ENCODE measurements at places on chromosomes 16 and 17.

DNA sequence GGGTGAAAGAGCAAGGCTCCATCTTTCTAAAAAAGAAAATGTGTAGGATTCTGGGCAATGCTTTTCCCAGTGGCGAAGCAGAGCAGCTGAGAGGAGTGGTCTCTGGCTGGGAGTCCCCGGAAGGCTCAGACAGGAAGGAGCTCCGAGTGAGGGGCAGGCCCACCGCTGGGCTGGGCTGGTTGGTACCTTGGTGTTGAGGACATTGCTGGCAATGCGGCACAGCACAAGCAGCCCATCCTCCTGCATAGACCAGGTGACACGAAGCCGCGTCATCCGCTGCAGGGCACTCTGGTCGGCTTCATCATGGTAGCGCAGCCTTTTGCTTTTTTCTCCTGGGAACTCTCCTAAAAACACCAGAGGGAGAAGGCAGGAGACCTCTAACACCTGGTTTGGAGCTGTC, 63.9 kb downstream of the GTF3C1 start:
- ATAC-seq = no peak

GRCh38 chr17:31534223-31534888, 142.9 kb downstream of the RAB11FIP4 start:
- no peak for ATAC-seq

- ATAC-seq = no peak
Measured at GRCh38 chr16:11075163-11075562, 130.8 kb downstream of the CLEC16A start.

DNA sequence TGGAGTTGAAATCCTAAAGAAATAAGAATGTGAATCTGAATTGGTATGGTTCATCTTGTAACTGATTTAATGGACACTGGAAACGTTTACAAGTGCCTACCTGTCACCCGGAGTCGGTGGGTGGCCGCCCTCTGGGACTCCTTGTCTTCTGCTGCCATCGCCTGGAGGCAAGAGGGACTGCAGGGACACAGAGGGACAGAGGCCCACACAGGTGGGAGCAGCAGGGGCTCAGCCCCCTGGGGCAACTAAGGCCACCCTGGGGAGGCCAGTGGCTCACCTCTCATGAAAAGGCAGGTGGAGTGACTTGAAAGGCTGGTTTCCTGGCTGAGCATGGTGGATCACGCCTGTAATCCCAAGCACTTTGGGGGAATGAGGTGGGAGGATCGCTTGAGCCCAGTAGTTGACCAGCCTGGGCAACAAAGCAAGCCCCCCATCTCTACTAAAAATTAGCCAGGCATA, 23.2 kb downstream of the TMEM92 start:
- peak; percentile 94 for ATAC-seq

GRCh38 chr16:57469917-57470470, 7.5 kb downstream of the POLR2C start:
- ATAC-seq = peak; percentile 24

- ATAC-seq = peak; percentile 11
Measured at GRCh38 chr17:10875430-10875851, 37.6 kb upstream of the PIRT start.
